Osteocyte (in vitro differentiated cells): ENCODE measurements at places on chromosomes 7 and 10. TPM values are rescaled to one million over a fixed set of nuclear protein-coding genes. Genes with fewer than 3 reads are reported as not detected.
A peak's percentile ranks its signal among the peaks of the same experiment; 100 is the strongest.

The GTF2I gene
- 236 and 247 TPM in 2 replicates for total RNA-seq

The SSC4D gene
- 0.31 and 0.89 TPM in 2 replicates for total RNA-seq

The MRLN gene
- total RNA-seq, result not detected in 2 replicates

- no peak for DNase-seq
- H3K36me3 ChIP-seq, result no peaks in the 10 kb centered on the region
- H3K4me3 ChIP-seq, result no peak overlapping the region
- H3K27ac ChIP-seq, result no peak overlapping the region
Measured at GRCh38 chr10:62741996-62742395, 62.5 kb upstream of the ADO start.

- H3K27ac ChIP-seq, result peak overlapping the region; percentile 38
- H3K27me3 ChIP-seq, result no peaks in the 10 kb centered on the region
- H3K36me3 ChIP-seq, result no peaks in the 10 kb centered on the region
- no peak for DNase-seq
- peaks cover 40% of the 10 kb centered on the region for H3K4me1 ChIP-seq
- H3K4me3 ChIP-seq, result no peak overlapping the region
Measured at GRCh38 chr10:15486404-15486803, 115.3 kb upstream of the FAM171A1 start.

DNA sequence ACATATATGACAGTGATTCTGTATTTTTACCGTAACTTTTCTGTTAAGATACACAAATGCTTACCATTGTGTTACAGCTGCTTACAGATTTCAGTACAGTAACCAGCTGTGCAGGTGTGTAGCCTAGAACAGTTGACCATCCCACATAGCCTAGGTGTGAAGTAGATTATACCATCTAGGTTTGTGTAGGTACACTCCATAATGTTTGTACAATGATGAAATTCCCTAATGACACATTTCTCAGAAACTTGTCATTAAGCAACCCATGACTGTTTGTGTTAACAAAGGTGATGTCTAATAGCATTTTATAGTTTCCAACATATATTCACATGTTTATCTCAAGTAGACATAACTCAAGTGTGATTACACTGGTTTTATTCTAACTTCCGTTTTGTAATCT, 218.5 kb downstream of the PLXDC2 start:
- H3K4me1 ChIP-seq, result no peaks in the 10 kb centered on the region
- no peak overlapping the region for H3K4me3 ChIP-seq
- no peak for DNase-seq
- no peak overlapping the region for H3K27ac ChIP-seq
- no peaks in the 10 kb centered on the region for H3K36me3 ChIP-seq
- no peaks in the 10 kb centered on the region for H3K27me3 ChIP-seq

DNA sequence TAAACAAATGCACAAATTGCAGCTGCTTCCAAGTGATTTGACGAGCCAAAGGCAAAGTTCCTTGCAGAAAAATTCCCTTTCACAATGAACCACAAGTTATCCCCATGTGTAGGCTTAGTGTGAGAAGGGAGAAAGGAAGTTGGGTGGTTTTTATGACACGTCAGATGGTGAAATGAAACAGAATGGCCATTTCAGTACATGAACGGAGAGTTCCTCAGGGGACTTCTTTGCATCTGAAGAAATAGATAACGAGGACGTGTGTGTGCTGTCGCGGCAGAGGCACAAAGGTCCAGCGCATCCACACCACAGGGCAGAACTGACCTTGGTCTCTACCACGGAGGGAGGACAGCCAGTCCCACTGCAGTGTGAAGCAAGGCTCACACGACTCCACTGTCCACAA, 135.9 kb downstream of the PAXIP1 start:
- H3K27me3 ChIP-seq, result no peaks in the 10 kb centered on the region
- H3K27ac ChIP-seq, result no peak overlapping the region
- no peak for DNase-seq
- no peaks in the 10 kb centered on the region for H3K4me1 ChIP-seq
- H3K4me3 ChIP-seq, result no peak overlapping the region
- no peaks in the 10 kb centered on the region for H3K36me3 ChIP-seq

GRCh38 chr7:90180011-90180585, 25.8 kb downstream of the STEAP1 start:
- no peak for DNase-seq
- H3K36me3 ChIP-seq, result no peaks in the 10 kb centered on the region
- H3K4me1 ChIP-seq, result peaks cover 3% of the 10 kb centered on the region
- no peak overlapping the region for H3K4me3 ChIP-seq

The SCRN1 gene
- 104 and 106 TPM in 2 replicates for total RNA-seq

The CCL24 gene
- total RNA-seq, result not detected in 2 replicates

DNA sequence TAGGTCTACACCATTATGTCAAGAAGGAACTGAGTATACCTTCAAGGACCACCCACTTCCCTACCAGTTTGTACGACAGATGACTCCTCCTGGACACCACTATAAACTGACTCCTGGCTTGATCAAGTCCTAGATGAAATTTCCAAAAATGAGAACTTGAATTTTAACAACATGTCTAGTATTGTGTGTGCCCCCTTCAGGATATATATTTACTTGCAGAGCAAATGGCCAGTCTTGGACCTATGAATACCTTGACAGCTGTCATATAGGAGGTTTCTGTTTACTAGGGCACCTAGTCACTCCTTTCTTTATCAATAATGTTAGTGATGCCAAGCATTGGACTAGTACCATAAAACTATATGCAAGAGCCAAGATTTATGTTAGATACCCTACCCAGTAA, 94.1 kb upstream of the TMEM26 start:
- no peak for DNase-seq
- H3K4me3 ChIP-seq, result no peak overlapping the region
- peaks cover 3% of the 10 kb centered on the region for H3K27me3 ChIP-seq
- H3K4me1 ChIP-seq, result no peaks in the 10 kb centered on the region
- no peaks in the 10 kb centered on the region for H3K36me3 ChIP-seq
- no peak overlapping the region for H3K27ac ChIP-seq

The CCDC172 gene
- total RNA-seq, result not detected in 2 replicates

The CALML3 gene
- not detected in 2 replicates for total RNA-seq
